GM23338 (cell line): ENCODE measurements at places on chromosomes 16 and 17.

GRCh38 chr16:77133706-77134105 is 57.3 kb upstream of the MON1B start:
- no peaks in the 10 kb centered on the region for H3K27me3 ChIP-seq
- H3K27ac ChIP-seq: no peak overlapping the region
- no peaks in the 10 kb centered on the region for H3K36me3 ChIP-seq
- peak; percentile 64 for DNase-seq

DNA sequence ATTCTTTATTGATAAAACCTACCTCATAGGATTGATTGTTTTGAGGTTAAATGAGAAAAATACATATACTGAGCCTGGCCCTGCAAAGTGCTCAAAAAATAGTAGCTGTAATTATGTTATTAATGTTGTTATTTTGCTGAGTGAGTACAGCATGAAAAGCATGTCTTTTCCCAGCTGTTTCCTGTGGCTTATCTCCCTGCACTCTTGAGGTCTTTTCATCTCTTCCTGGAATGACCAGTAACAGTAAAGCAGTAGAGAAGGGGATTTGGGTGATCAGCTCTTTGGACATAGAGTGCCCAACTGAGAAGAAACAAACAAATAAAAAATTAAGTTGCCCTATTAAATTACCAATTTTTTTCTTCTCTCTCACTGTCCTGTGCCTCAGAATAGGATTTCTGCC is 53.7 kb downstream of the NFAT5 start:
- H3K27ac ChIP-seq: no peak overlapping the region
- H3K36me3 ChIP-seq: peaks cover 4% of the 10 kb centered on the region; the same call in 1 of the 2 replicates
- no peak for DNase-seq
- no peaks in the 10 kb centered on the region for H3K27me3 ChIP-seq

GRCh38 chr16:64865069-64865696 is 256.7 kb downstream of the CDH11 start:
- no peaks in the 10 kb centered on the region for H3K27me3 ChIP-seq
- H3K36me3 ChIP-seq: no peaks in the 10 kb centered on the region
- H3K4me1 ChIP-seq: no peaks in the 10 kb centered on the region
- no peak for DNase-seq
- no peak overlapping the region for H3K27ac ChIP-seq
- H3K4me3 ChIP-seq: no peak overlapping the region

DNA sequence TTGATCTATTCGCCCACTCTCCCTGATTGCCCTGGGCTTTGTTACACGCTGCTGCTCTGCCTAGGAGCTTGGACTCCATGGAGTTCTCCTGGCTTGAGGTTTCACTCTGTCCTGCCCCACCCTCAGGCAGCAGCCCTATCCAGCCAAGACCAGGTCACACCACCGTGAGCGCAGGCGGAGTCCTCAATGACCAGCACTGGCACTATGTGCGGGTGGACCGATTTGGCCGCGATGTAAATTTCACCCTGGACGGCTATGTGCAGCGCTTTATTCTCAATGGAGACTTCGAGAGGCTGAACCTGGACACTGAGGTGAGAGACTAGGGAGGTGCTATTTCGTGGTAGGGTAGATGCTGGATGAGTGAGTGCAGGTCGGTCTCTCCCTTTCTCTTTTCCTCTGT is 3.5 kb downstream of the CNTNAP1 start:
- no peaks in the 10 kb centered on the region for H3K36me3 ChIP-seq
- no peak overlapping the region for H3K4me3 ChIP-seq
- no peak for DNase-seq
- peaks cover 18% of the 10 kb centered on the region; the same call in 1 of the 2 replicates for H3K4me1 ChIP-seq

GRCh38 chr17:50141745-50142110 is 8.7 kb downstream of the PPP1R9B start:
- DNase-seq: no peak
- no peaks in the 10 kb centered on the region; the same call in 1 of the 2 replicates for H3K36me3 ChIP-seq
- H3K4me1 ChIP-seq: peaks cover 5% of the 10 kb centered on the region

GRCh38 chr17:81539961-81540675 is 11.9 kb downstream of the FSCN2 start:
- H3K4me1 ChIP-seq: no peaks in the 10 kb centered on the region
- H3K4me3 ChIP-seq: no peak overlapping the region
- H3K27ac ChIP-seq: no peak overlapping the region
- DNase-seq: no peak
- H3K36me3 ChIP-seq: no peaks in the 10 kb centered on the region
- peaks cover 13% of the 10 kb centered on the region for H3K27me3 ChIP-seq

- no peak for DNase-seq
- peaks cover 15% of the 10 kb centered on the region for H3K4me1 ChIP-seq
- no peak overlapping the region for H3K4me3 ChIP-seq
- H3K27me3 ChIP-seq: 0 out of 2 replicates have a peak, but pooled peaks cover 3% of the 10 kb centered on the region
Observed at GRCh38 chr17:41968676-41969075, 2.1 kb downstream of the CNP start.

DNA sequence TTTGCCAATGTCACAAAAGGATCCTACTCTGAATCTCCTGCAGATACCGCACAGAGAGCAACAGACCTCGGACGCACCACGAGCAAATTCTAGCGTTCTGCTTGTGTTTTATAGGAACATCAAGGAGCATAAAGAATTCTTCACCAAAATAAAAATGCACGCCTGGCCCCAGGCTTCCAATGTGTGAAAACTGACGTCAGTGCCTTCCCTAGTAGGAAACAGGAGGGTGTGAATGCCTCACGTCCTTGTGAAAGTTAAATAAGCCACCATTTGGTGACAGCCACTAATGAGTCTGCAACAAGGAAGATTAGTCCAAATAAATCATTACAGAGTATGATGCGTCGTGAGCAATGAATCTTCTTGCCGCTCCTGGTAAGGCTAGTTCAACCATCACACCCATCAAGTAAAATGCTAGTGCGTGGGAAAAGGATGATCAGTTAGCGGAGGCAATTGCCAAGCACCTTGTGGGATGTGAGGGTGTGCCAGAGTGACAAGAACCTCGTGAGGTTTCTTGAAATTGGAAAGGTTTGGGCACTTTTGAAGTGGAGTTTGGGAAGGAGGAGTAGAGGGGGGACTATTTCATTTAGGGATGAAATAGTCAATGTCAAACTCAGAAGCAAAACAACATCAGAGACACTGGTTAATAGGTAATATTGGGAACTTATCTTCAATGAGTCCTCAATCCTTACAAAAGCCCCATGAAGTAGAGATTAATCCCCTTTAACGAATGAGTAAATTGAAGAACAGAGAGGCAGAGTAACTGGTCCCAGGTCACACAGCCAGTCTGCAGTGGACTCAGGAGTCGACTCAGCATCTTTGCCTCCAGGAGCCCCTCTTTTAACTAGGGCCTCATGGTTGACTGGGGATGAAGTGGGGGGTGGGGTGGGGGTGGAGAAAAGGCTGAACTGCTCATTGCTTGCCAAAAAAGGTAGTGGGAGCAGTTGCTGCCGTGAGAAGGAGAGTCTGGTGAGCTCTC is 238.8 kb downstream of the SLC39A11 start:
- H3K27me3 ChIP-seq: no peaks in the 10 kb centered on the region
- H3K4me1 ChIP-seq: peaks cover 4% of the 10 kb centered on the region; the same call in 1 of the 2 replicates
- no peak for DNase-seq
- H3K27ac ChIP-seq: no peak overlapping the region
- H3K4me3 ChIP-seq: no peak overlapping the region

GRCh38 chr16:9195287-9195686 is 103.8 kb downstream of the HAPSTR1 start:
- no peak for DNase-seq
- H3K27ac ChIP-seq: no peak overlapping the region
- no peak overlapping the region for H3K4me3 ChIP-seq
- no peaks in the 10 kb centered on the region for H3K27me3 ChIP-seq
- H3K36me3 ChIP-seq: no peaks in the 10 kb centered on the region

- H3K4me3 ChIP-seq: no peak overlapping the region
- no peaks in the 10 kb centered on the region for H3K36me3 ChIP-seq
- no peak overlapping the region for H3K27ac ChIP-seq
- H3K4me1 ChIP-seq: no peaks in the 10 kb centered on the region
- H3K27me3 ChIP-seq: no peaks in the 10 kb centered on the region
- no peak for DNase-seq
Observed at GRCh38 chr17:78641243-78641642, 64.0 kb upstream of the DNAH17 start.

GRCh38 chr17:63431939-63432804 is 13.9 kb downstream of the CYB561 start:
- H3K27me3 ChIP-seq: no peaks in the 10 kb centered on the region
- no peak overlapping the region for H3K4me3 ChIP-seq
- peaks cover 21% of the 10 kb centered on the region for H3K4me1 ChIP-seq
- no peaks in the 10 kb centered on the region for H3K36me3 ChIP-seq

DNA sequence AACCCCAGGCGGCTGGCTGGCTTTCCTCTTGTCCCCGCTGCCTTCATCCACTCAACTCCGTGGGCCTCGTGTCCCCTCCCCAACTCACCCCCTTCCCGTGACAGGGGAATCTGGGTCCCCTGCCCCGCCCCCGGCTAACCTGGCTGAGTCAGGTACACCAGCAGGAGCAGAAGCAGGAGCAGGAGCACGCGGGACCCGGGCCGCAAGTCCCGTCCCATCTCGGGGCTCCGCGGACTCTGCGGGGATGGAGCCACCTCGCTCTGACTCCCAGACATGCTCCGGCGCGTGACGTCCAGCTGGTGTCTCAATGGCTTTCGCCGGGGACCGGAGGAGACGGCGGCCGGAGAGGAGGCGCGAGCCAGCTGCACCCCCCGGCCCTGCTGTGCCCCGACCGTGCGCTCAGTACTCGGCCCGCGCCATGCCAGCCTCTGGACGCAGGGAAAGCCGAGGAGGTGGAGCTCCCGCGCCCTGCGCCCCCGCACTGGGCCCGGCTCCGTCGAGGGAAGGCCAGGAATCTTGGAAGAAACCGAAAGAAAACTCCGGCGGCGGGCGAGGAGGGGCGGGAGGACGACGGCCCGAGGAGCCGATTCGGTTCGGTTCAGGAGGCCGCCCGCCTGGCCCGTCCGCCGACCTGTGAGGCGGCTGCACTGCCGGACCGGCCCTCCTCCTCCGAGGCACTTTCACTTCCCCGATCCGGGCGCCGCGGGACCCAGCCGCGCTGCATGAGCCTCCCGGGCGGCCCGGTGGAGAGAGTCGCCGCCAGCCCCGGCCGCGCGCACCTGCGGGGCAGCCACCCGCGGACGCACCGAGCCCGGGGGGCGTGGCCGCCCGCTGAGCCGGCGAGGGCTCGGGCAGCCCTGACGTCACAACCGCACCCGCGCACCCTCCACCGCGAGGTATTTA is at the start of the genes CXCL16 and ZMYND15:
Gene CXCL16, minus strand, starts transcription at position 807 of the 903 bp plus-strand sequence. Its CDS starts 589 bp downstream, at position 218.
Gene ZMYND15, plus strand, starts transcription at position 712 of the 903 bp plus-strand sequence. CDS start 716 bp downstream, outside the sequence.
- peak within 1 kb of the TSS; percentile 75 for H3K4me3 ChIP-seq
- no peak within 1 kb of the TSS for H3K27ac ChIP-seq
- peaks cover 9% of the 10 kb centered on the region; the same call in 1 of the 2 replicates for H3K4me1 ChIP-seq
- no peaks in the 10 kb centered on the region for H3K36me3 ChIP-seq

GRCh38 chr17:82126556-82127314 is 28.7 kb upstream of the FASN start:
- no peak for DNase-seq
- no peaks in the 10 kb centered on the region for H3K4me1 ChIP-seq
- H3K36me3 ChIP-seq: no peaks in the 10 kb centered on the region
- H3K27ac ChIP-seq: no peak overlapping the region
- no peaks in the 10 kb centered on the region for H3K27me3 ChIP-seq
- H3K4me3 ChIP-seq: no peak overlapping the region

GRCh38 chr16:35687781-35688180 is 2228.4 kb downstream of the TP53TG3F start:
- no peaks in the 10 kb centered on the region; the same call in 1 of the 2 replicates for H3K36me3 ChIP-seq
- H3K4me3 ChIP-seq: no peak overlapping the region
- no peaks in the 10 kb centered on the region for H3K4me1 ChIP-seq
- no peak for DNase-seq
- no peak overlapping the region for H3K27ac ChIP-seq

DNA sequence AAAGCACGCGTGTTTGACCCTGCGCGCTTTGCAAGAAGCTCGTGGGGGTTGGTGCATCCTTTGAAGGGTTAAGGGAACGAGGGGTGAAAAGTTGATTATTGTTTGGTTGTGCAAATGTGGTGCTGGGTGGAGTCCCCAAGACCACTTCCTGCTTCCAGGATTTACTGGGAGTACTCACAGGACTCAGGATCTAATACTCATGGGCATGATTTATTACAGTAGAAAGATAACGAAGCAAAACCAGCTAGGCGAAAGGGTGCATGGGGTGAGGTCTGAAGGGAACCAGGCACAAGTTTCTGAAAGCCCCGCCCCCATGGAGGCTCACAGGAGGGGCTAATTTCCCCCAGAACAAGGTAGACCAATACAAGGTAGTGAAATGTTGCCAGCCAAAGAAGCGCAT is 58.8 kb downstream of the RPTOR start:
- no peaks in the 10 kb centered on the region for H3K27me3 ChIP-seq
- no peak for DNase-seq
- no peak overlapping the region; the same call in 1 of the 2 replicates for H3K27ac ChIP-seq
- no peaks in the 10 kb centered on the region for H3K36me3 ChIP-seq
- peaks cover 14% of the 10 kb centered on the region for H3K4me1 ChIP-seq

DNA sequence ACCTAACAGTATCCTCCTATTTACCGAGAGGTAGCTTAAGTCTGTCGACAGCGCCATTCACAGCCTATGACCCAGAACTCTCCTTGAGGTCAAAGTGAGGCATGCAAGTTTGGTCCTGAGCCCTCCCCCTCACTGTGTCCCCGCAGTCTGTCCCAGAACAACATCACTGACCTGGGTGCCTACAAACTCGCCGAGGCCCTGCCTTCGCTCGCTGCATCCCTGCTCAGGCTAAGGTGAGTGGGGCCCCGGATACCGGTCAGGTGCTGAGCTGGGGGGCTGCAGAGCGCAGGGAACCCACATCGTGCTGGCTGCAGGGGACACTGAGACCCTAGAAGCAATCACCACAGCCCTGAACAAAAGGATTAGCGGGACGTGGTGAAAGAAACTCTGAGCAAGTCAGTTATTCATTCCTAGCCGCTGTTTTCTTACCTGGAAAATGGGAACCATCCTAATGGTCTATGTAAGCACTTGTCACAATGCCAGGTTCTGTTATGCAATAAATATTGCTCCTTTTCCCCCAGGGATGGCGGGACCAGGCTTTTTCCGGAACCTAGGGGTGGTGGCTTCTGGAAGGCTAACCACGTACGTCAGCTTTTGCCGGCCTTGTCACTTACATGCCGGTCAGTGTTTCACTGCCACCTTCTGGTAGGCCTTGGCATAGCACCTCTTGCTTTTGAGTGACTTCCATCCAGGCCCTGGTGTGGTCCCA is 23.8 kb downstream of the DEXI start:
- no peaks in the 10 kb centered on the region for H3K27me3 ChIP-seq
- no peaks in the 10 kb centered on the region for H3K36me3 ChIP-seq
- peak; percentile 96 for DNase-seq
- no peak overlapping the region for H3K27ac ChIP-seq
- H3K4me1 ChIP-seq: no peaks in the 10 kb centered on the region; the same call in 1 of the 2 replicates
- peak overlapping the region; percentile 31; the same call in 1 of the 2 replicates for H3K4me3 ChIP-seq
